LHCN-M2 (cell line): ENCODE measurements at places on chromosomes 5 and 9. TPM values are rescaled to one million over a fixed set of nuclear protein-coding genes. Genes with fewer than 3 reads are reported as not detected.
A peak's percentile ranks its signal among the peaks of the same experiment; 100 is the strongest.

The PCDHGB6 gene
- total RNA-seq, result 0.32 and 0.40 TPM in 2 replicates

The PFDN1 gene
- 82.8 and 85.9 TPM in 2 replicates for total RNA-seq

The CIZ1 gene
- 43.8 and 57.0 TPM in 2 replicates for total RNA-seq

The MAMDC2 gene
- 42.1 and 53.2 TPM in 2 replicates for total RNA-seq

The DMRT3 gene
- total RNA-seq, result not detected in 2 replicates

The NUDT2 gene
- 21.5 and 30.6 TPM in 2 replicates for total RNA-seq

The MCIDAS gene
- total RNA-seq, result 0.29 and 0.38 TPM in 2 replicates

The PCDHGC5 gene
- 1.7 and 2.0 TPM in 2 replicates for total RNA-seq

The PRDM9 gene
- not detected in 2 replicates for total RNA-seq

The PLPPR1 gene
- total RNA-seq, result not detected in 2 replicates

The C9orf152 gene
- not detected in 2 replicates for total RNA-seq

The C9orf153 gene
- not detected in 2 replicates for total RNA-seq

- no peak for DNase-seq
Measured at GRCh38 chr5:1172007-1172581, 29.3 kb upstream of the SLC6A19 start.

DNA sequence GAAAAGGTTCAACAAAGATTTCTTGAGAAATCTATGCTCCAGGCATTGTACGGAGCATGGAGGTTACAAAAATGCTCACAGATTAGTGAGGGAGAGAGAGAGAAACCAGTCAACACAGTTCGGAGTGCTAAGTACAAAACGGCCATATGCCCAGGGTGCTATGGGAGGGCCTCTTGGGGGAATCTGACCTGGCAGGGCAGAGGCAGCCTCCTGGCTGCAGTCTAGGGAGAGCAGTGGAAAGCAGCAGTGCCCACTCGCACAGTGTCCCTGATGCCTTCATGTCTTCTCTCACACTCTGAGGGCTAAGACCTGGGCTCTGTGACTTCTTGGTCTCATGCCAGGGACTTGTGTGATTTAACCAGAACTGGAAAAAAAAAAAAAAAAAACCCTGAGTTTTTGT lies 29.8 kb upstream of the SMC5 start:
- peak; percentile 24 for DNase-seq

- peak; percentile 22 for DNase-seq
Measured at GRCh38 chr9:118561051-118561450, 808.2 kb downstream of the BRINP1 start.

DNA sequence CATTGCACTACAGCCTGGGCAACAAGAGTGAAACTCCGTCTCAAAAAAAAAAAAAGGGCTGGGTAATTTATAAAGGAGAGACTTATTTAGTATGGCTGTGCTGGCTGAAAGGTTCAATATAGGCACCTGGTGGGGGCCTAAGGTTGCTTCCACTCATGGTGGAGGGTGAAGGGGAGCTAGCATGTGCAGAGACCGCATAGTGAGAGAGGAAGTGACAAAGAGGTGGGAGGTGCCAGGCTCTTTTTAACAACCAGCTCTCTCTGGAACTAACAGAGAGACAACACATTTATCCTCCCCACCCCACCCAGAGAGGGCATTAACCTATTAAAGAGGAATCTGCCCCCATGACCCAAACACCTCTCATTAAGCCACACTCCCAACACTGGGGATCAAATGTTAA lies 28.9 kb upstream of the SERINC5 start:
- DNase-seq, result no peak

DNA sequence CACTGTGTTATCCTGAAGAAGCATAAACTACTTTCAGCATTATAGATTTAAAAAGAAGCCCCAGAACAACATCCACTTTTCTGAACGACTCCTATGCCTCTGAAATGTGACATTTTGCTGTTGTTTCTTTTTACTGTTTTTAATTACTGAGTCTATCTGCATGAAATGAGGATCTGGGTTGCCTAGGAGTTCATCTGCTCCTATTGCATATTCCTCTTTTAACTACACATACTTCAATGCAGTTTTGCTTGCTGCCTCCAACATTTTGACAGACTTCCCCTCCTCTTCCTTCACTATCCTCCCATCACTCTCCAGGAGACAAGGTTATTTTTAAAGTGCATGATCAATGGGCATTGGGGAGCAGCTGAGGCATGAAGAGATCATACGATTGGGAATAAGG lies 164.5 kb downstream of the TMC1 start:
- no peak for DNase-seq

GRCh38 chr5:126339215-126339805 lies 83.9 kb upstream of the GRAMD2B start:
- peak; percentile 74 for DNase-seq

- no peak for DNase-seq
Measured at GRCh38 chr9:27703216-27703980, 130.1 kb upstream of the C9orf72 start.

- DNase-seq, result no peak
Measured at GRCh38 chr9:107292821-107293542, 9.9 kb downstream of the RAD23B start.

DNA sequence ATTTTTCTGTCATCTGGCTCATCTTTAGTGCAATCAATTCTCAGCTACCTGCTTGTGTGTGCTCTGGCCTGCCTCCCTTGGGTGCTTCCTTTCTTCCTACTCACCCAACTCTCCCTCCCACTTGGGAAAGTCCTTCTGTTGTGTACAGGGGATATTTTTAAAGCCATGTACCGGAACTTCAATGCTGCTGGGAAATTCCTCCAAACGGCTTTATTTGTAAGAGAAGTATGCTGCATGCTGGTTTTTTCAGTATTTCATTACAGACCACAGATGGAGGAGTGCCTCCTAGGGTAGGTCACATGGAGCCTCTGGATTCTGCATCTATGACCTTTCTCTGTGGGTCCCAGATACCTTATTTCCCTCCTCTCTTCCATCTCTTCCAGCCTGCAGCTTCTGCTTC lies 5.4 kb upstream of the HMHB1 start:
- DNase-seq, result peak; percentile 21

- DNase-seq, result peak; percentile 58
Measured at GRCh38 chr9:97845130-97845529, 7.9 kb upstream of the FOXE1 start.

GRCh38 chr5:179795049-179795862 lies 1.5 kb downstream of the LTC4S start:
- DNase-seq, result no peak

- DNase-seq, result no peak
Measured at GRCh38 chr5:107401470-107402122, 269.1 kb downstream of the EFNA5 start.

DNA sequence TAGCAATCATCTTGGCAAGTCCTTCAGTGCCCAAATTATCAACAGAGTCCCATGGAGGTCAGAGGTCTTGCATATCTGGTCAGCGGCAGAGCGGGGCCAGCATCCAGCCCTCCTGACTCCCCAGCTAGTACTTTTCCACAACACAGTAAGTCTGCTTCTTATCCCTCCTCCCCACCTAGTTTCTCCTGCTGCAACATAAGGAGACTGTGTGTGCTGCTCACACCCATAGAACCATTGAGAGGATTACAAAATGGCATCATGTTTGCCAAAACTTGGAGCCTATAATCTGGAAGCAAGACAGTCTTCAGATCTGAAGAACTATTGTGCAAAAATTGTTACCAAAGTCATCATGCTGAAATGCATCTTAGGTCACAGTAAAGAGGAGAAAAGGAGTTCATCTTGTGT lies 125.8 kb upstream of the ZNF366 start:
- no peak for DNase-seq

GRCh38 chr5:33379757-33380156 lies 61.0 kb upstream of the TARS1 start:
- DNase-seq, result peak; percentile 41

GRCh38 chr5:157912621-157913325 lies 53.8 kb upstream of the CLINT1 start:
- no peak for DNase-seq

DNA sequence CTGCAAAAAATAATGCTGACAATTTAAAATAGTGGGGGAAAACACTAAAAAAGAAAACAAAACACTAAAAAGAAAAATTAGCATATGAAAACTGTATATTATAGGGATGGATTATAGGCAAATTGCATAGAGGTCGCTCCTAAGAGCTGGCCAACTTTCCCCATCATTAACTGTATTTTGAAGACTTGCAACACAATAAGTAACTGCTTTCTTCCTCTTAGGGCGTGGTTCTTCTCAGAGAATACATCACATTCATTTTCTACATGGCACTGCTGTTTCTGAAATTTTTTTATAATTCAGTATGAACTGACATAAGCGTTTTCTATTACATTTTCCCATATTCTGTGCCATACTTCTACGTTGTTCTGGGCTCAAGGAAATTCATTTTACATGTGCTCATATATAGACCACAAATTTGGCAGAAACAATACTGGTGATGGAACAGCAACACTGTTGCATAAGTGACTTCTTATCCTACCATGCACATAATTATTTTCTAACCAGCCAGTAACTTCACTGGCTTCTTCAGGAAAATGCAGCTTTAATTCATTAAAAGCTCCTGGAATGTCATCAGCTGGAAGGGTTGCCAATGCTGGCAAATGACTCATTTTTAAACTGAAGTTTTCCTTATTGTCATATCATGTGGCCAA lies 171.2 kb upstream of the DMAC1 start:
- DNase-seq, result no peak

- no peak for DNase-seq
Measured at GRCh38 chr5:170254056-170254455, 21.3 kb downstream of the C5orf58 start.

DNA sequence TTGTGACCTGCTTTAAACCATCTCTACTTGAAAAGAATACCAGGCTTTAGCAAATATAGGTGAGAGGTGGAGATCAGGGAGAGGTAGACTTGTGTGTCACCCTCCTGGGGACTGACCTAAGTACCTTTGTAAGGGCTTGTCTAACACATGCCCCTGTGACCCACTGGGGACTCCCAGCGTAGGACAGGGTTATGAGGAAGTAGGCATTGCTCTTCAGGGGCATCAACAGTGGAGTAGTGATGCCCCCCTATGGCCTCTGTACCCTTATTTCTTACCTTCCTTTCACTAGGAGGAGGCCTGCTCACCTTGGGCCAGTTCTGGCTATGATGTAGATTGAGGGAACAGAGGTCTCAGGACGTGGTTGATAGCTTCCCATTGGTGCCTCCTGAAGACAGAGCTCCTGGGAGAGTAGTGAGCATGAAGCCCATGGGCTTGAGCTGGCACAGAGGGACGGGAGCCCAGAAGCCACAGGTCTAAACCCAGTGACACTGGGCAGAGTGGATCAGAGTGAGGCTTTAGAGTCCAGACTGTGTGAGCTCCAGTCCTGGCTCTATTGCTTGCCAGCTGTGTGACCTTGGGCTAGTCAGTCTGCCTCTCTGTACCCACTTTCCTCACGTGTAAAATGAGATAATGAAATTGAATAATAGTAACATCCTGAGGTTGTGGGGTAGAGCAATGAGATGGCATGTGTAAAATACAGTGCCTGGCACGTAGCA lies 191.7 kb downstream of the AOPEP start:
- no peak for DNase-seq

DNA sequence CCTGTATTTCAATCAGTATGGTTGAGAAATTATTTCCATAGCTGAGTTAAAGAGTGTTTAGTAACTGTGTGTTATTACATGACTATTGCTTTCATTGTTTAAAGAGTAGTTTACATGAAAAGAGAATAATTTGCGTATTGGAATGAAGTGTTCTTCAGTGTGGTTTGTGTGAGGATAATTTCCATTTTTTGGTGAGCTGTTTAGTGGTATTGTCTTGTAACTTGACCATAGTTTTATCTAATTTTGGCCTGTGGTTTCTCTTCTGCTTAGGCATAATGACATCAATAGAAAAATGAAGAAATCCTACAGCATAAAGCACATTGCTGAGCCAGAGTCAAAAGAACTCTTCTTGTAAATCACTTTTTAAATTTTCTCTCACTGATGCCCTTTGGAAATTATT lies 151.2 kb downstream of the SNCAIP start:
- DNase-seq, result no peak

GRCh38 chr9:36006549-36007315 lies 30.0 kb upstream of the RECK start:
- no peak for DNase-seq
